ENCODE measurements at places on chromosomes 4 and X.

DNA sequence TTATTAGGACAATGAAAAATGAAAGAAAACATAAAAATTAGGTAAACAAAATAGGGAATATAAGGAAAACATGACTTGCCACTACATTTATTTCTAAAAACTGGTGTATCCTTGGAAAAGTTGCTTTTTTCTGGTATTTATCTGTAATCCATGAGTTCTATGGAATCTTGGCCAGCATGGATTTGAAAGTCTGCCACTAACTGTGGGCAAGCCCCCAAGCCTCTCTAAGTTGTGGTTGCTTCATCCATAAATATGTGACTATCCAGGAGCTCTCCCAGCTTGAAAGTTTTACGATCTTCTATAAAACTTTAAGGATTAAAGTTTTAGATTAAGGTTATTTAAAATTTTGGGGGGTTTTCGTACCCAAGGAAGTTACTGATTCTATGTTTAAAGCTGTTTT, 21.8 kb downstream of the RPS6KA3 start:
- DNase-seq, result no peak

DNA sequence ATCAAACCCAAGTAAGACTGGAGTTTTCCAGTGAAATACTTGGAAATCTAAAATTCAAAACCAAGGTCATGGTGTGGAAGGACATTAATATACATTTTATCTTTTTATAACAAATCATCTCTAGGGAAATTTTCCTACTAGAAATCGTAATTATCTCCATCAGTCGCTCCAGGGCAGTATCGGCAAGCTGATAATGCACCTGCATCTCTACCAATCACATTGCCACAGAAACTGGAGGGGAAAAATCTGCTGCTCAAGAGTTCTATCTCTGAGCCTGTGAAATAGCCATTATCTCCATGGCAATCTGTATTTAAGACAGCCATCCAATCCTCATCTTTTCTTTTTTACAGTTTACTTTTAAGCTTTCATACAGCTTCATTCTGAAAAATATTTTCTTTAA, 538.3 kb upstream of the GALNT7 start:
- no peak for DNase-seq

GRCh38 chr4:67651536-67651935, 49.4 kb downstream of the UBA6 start:
- no peak for DNase-seq

DNA sequence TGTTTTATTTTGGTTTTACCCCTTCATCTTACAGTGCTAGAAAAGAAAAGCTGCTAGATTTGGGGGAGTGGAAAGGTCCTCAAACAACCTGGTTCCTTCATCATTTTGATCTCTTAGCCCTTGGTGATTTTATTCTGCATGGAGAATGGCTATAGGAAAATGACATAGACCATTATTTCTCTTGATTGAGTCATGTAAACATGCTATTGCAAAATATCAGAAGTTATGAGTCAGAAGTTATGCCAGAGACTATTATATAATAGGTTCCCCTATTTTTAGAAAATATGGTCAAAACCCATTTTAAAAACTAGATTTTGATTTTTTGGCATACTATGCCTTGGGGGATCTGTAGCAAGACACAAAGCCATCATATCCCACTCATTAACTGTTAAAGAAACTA, 83.7 kb upstream of the FAM9C start:
- no peak for DNase-seq

DNA sequence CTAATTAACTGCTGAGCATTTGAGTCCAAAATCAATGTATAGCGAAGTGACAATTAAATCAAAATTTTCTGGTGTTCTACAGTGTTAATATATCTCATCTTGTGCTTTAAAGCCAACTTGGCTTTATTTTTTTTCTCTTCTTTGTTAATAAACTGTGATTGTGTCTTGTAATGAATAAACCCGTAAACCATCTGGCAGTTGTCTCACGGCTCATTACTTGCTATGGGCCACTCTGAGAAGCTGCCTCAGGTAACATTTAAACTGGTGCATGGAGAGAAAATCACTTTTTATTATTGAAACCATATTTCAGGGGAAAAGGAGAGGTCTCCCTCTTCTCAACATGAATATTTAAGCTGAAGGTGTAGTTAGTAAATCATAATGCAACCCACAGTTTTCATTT, 694.0 kb downstream of the KCTD8 start:
- DNase-seq, result no peak

GRCh38 chr4:25844961-25845712, 17.7 kb downstream of the SEL1L3 start:
- DNase-seq, result no peak

- DNase-seq, result no peak
Measured at GRCh38 chr4:164748375-164748774, 5.6 kb upstream of the SMIM31 start.

DNA sequence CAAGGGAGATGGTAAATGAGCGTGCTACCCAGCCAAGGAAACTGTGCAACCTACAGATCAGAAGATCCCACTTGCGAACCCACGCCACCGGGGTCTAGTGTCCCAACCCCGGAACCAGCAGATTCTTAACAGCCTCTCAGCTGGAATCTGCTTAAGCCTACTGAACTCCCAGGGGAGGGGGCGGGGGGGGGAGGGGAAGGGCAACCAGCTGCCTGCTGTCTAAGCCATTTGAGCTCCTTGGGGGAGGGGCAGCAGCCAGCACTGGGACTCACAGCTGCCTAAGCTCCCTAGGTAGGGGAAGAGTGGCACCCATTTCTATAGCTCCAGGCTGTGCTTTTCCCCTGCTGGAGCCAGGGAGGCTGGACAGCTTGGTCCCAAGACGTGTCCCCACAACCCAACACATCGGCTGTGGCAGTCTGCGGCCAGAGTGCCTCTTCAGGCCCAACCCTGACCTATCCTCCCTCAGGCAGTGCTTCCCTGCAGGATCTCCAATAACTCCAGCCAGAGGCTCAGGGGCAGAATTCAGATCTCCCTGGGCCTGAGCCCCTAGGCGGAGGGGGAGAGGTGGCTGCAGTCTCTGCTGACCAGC, 289.2 kb downstream of the LDB2 start:
- DNase-seq, result no peak

GRCh38 chr4:39337841-39338240, 28.3 kb downstream of the RFC1 start:
- DNase-seq, result no peak

DNA sequence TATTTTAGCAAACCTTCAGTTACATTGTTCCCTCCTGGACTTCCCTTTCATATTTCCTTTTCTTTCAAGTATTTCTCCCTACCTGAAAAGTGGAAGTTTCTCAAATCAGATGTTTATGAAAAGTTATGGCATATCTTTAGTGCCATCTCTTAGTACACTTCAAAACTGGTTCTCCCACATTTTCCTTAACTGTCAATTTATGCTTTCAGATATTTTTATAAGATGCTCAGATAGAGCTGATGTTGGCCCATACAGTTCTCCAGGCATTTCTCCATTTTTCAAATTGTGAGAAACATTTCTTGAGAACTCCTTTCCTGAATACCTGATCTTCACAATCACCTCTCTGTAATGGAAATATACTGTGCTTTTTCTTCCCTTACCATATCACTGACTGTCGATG, 32.5 kb upstream of the AP1AR start:
- no peak for DNase-seq

DNA sequence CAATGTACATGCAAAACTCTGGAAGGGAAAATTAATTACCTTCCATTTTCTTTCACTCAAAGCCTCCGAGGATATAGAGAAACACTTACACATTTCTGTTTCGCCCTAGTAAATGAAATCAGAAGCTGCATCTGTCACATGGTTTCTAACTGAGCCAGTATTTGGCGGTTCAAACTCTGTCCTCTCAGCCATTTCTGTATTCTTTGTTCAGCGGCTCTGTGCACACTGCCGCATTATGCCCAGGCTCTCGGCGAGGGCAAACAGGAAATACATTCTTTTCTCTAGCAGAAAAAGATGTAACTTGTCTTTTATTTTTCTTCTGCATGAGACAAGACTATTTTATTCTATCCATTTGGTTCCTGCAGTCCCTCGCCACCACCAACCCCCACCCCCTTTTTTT, 71.4 kb upstream of the GPM6B start:
- no peak for DNase-seq

DNA sequence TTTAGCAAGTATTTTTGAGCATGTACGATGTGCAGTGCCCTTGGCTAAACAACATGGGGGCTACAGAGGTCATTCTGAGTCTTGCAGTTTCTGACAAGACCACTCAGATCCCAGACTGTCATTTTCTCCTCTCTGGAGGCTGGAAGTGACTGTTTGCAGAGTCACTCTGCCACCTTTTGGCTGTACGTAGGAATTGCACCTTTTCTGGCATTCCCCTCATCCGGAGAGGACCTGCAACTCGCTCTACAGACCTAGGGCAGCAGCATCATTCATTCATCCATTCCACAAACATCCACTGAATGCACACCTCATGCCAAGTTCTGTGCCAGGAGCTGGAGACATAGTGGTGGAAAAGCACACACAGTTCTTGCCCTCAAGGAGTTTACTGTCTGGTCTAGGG, 160.4 kb upstream of the GPR101 start:
- peak; percentile 3 for DNase-seq

DNA sequence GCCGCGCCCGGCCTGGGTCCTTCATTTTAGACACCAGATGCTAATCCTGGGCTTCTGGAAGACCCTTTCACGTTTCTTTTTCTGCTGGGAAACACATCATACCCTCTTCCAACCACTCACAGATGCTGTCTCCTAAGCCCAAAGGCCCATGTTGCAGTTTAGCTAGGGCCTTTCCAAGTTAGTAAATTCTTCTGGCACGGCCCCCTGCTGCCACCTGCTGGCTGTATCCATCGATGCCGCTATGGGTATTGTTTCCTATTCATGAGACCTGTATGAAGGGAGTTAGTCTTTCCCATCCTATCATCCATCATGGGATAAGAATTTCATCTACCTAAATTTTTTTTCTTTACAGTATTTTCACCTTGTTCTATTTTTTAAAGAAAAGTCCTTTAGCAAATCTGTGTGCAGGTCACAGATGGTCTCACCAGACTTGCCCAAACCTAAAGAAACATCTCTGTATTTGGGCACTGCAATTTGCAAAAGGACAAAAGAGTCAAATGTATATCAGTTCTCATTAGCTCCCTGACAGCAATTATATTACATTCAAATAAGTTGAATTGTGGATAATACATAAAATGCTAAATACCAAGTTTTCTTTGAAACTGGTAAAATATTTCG, 37.8 kb upstream of the SLC9A7 start:
- DNase-seq, result peak; percentile 70

DNA sequence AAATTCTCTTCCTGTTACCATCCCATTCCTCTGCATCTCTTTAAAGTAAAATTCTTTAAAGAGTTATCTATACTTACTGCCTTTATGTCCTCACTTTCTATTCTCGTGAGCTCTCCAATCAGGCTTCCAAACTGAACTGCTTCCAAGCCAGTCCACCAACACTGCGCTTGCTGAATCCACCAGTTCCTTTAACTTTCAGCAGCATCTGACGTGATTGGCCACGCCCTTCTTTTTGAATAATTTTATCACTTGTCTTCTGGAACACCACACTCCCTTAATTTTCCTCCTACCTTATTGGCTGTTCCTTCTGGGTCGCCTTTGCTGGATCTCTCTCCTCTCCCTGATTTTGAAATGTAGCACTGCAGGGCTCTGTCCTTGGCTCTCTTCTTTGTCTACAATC, at the start of gene KIAA1210:
KIAA1210 (minus strand) TSS at position 163 of the 400 bp plus-strand sequence. CDS start 4,170 bp downstream, outside the sequence.
- DNase-seq, result no peak
